ENCODE measurements at places on chromosomes 6 and 20. TPM values are rescaled to one million over a fixed set of nuclear protein-coding genes. Genes with fewer than 3 reads are reported as not detected.
A peak's percentile ranks its signal among the peaks of the same experiment; 100 is the strongest.

WFDC5 gene
- not detected for polyA plus RNA-seq

DDO gene
- polyA plus RNA-seq: 0.30 TPM

GRCh38 chr6:77371748-77372147 lies 91.5 kb downstream of the HTR1B start:
- H3K27me3 ChIP-seq: no peaks in the 10 kb centered on the region
- no peak overlapping the region for H3K27ac ChIP-seq
- DNase-seq: no peak
- no peak overlapping the region for H3K4me3 ChIP-seq

CDSN gene
- not detected for polyA plus RNA-seq

DNA sequence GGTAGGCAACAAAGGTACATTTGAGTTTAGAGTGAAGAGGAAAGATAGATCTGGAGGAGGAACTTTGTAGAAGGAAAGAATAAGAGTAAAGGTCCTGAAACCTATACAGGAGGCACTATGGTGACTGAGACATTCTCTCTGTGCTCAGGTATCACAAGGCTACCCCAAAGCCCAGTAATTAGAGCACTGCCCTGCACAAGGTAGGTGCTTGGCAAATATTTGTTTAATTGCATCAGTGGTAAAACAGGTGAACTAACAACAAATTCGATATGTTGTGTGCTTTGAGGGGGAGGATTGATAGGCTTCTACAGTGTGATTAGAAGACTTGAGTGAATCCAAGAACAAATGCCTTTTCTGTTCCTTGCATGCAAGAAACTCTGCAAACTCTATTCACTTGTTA lies 6.8 kb upstream of the TSHZ2 start:
- no peak overlapping the region for H3K27ac ChIP-seq
- no peaks in the 10 kb centered on the region for H3K4me1 ChIP-seq
- no peaks in the 10 kb centered on the region for H3K36me3 ChIP-seq
- H3K27me3 ChIP-seq: no peaks in the 10 kb centered on the region
- H3K4me3 ChIP-seq: no peak overlapping the region

CD93 gene
- 67.4 TPM for polyA plus RNA-seq

- H3K4me3 ChIP-seq: no peak overlapping the region
- H3K4me1 ChIP-seq: peaks cover 8% of the 10 kb centered on the region
- H3K36me3 ChIP-seq: no peaks in the 10 kb centered on the region
- H3K27me3 ChIP-seq: no peaks in the 10 kb centered on the region
- DNase-seq: peak; percentile 55
Measured at GRCh38 chr20:53826597-53827291, 233.1 kb upstream of the ZNF217 start.

DNA sequence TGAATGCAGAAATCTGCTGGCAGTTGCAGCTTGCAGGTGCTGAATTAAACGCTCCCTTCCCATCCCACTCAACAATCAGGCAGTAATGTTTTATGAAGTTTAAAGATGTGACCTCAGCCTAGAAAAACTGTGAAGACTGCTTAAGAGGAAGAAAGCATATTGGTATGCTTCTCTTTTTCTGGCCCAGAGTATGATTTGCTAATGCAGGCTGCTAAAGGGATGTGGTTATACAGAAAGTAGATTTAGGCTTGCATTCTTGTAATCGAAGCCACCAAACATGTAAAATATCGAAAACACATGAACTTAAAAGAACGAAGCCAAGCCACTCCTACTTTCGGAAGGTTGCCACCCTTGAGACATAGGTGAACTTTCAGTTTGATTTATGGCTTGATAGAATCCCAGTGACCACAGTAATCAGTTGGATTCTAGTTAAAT lies 40.7 kb downstream of the MAP3K5 start:
- no peak overlapping the region for H3K4me3 ChIP-seq
- no peaks in the 10 kb centered on the region for H3K27me3 ChIP-seq
- H3K27ac ChIP-seq: peak overlapping the region; percentile 48
- peaks cover 8% of the 10 kb centered on the region for H3K4me1 ChIP-seq
- H3K36me3 ChIP-seq: no peaks in the 10 kb centered on the region
- DNase-seq: peak; percentile 80

KCNB1 gene
- polyA plus RNA-seq: 6.1 TPM

GRCh38 chr6:151544453-151544852 lies 50.6 kb downstream of the CCDC170 start:
- H3K27me3 ChIP-seq: no peaks in the 10 kb centered on the region
- no peak for DNase-seq
- H3K36me3 ChIP-seq: no peaks in the 10 kb centered on the region
- H3K4me3 ChIP-seq: no peak overlapping the region
- H3K27ac ChIP-seq: no peak overlapping the region
- no peaks in the 10 kb centered on the region for H3K4me1 ChIP-seq

DNA sequence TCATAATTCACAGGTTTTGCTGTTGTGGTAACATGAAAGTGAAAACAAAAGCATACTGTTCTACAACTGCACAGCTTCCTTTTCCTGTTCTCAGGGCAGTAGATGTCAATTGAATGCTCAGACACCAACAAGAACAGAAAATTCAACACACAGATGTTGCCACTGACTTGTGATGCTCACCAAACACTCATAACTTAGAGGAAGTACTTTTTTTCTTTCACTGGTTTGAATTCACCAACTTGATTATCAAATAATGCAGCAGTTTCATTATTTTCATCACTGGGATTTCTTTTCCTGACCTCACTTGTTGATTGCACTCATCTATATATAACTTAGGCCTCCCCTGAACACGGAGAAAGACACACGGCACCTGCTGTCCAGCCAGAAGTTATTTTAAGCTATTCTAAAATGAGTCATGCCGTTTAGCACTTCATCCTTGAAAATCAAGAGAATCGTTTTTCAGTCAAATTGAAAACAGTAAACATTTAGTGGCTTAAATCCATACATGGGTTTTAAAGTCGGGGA lies 949 bp downstream of the TXLNB start:
- peaks cover 9% of the 10 kb centered on the region for H3K4me1 ChIP-seq
- DNase-seq: peak; percentile 89
- peak overlapping the region; percentile 40 for H3K4me3 ChIP-seq
- H3K36me3 ChIP-seq: peaks cover 9% of the 10 kb centered on the region

E2F1 gene
- 12.5 TPM for polyA plus RNA-seq

DNA sequence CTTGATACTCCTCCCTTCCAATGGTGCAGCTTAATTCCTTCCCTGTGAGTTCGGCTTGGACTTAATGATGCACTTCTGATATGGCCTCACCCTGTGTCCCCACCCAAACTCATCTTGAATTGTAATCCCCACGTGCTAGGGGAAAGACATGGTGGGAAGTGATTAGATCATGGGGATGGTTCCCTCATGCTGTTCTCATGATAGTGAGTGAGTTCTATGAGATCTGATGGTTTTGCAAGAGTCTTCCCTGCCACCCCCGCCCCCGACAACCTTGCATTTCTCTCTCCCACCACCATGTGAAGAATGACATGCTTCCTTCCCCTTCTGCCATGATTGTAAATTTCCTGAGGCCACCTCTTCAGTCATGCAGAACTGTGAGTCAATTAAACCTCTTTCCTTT lies 50.3 kb upstream of the HLA-G start:
- no peaks in the 10 kb centered on the region for H3K36me3 ChIP-seq
- H3K4me1 ChIP-seq: no peaks in the 10 kb centered on the region
- DNase-seq: no peak

ADGB gene
- polyA plus RNA-seq: 0.04 TPM

GRCh38 chr20:38062890-38063289 lies 29.3 kb downstream of the RPRD1B start:
- no peak overlapping the region for H3K4me3 ChIP-seq
- DNase-seq: no peak
- H3K36me3 ChIP-seq: peaks cover 69% of the 10 kb centered on the region
- H3K27me3 ChIP-seq: no peaks in the 10 kb centered on the region

- no peaks in the 10 kb centered on the region for H3K27me3 ChIP-seq
- peak overlapping the region; percentile 90 for H3K4me3 ChIP-seq
- H3K27ac ChIP-seq: peak overlapping the region; percentile 74
- DNase-seq: peak; percentile 72
Measured at GRCh38 chr6:52574709-52575501, 2.0 kb downstream of the TRAM2 start.

PGC gene
- not detected for polyA plus RNA-seq

- H3K27me3 ChIP-seq: no peaks in the 10 kb centered on the region
- no peak overlapping the region for H3K4me3 ChIP-seq
- H3K27ac ChIP-seq: no peak overlapping the region
- DNase-seq: no peak
- no peaks in the 10 kb centered on the region for H3K36me3 ChIP-seq
Measured at GRCh38 chr6:87421576-87421975, 13.8 kb downstream of the CFAP206 start.

FABP7 gene
- 1.4 TPM for polyA plus RNA-seq

DNA sequence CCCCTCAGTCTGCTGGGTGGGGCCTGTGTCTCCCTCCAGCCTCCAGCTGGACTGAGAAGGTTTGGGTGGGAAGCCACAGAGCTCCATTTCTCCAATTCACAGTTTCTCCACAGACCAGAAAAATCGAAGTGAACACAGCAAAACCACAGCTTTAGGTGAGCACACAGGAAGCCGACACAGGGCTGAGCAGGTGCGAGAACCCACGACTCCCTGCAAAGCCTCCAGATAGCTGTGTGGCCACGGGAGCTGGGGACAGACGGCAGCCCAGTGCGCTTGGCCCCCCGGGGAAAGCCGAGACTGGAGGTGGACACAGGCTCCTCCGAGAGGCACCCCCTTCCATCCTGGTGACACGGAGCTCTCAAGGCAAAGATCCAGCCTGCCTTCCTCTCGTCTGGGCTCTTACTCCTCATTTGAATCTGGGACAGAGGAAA lies 29.0 kb upstream of the MPC1 start:
- no peaks in the 10 kb centered on the region for H3K4me1 ChIP-seq
- no peak overlapping the region for H3K4me3 ChIP-seq
- H3K36me3 ChIP-seq: peaks cover 27% of the 10 kb centered on the region
- H3K27me3 ChIP-seq: no peaks in the 10 kb centered on the region
- no peak overlapping the region for H3K27ac ChIP-seq
- no peak for DNase-seq

PTCRA gene
- not detected for polyA plus RNA-seq

DNA sequence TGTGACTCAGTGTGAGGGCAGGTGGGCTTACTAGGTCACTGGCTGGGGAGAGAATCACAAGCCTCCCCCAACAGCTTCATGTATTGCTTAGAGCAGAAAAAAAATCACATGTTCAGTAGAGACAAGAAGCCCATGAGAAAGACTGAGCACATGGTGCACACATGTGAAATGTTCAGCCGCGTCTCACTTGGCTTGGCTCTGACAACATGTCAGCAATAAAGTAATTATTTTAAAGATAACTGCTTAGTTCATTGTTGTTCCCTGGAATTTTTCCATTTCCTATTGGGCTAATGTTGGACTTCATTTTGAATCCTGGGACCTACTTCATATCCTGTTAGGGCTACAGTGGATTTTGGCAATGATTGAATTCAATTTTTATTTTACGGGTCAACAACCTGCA lies 222.6 kb downstream of the C6orf118 start:
- no peak overlapping the region for H3K4me3 ChIP-seq
- H3K27ac ChIP-seq: no peak overlapping the region
- peaks cover 4% of the 10 kb centered on the region for H3K4me1 ChIP-seq
- H3K36me3 ChIP-seq: no peaks in the 10 kb centered on the region
- H3K27me3 ChIP-seq: no peaks in the 10 kb centered on the region
- peak; percentile 47 for DNase-seq

DNA sequence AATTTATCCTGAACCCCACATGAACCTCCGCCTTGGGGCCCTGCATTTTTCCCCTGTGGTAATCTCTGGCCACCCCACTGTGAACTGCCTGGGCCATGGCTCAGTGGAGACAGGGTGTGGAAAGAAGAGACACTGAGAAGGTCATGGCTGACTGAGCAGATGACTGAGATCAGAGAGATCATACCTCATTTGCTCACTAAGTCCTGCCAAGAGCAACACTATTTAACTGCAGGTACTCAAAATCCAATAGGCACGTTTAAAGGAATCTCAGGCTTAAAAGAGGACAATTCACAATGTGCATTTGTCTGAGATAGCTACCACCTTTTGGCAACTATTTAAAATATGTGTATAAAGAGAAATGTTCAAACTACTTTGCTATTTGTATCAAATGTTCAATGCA lies 305.0 kb downstream of the GMDS start:
- H3K36me3 ChIP-seq: no peaks in the 10 kb centered on the region
- DNase-seq: peak; percentile 9
- H3K27me3 ChIP-seq: no peaks in the 10 kb centered on the region
- H3K27ac ChIP-seq: no peak overlapping the region

DNA sequence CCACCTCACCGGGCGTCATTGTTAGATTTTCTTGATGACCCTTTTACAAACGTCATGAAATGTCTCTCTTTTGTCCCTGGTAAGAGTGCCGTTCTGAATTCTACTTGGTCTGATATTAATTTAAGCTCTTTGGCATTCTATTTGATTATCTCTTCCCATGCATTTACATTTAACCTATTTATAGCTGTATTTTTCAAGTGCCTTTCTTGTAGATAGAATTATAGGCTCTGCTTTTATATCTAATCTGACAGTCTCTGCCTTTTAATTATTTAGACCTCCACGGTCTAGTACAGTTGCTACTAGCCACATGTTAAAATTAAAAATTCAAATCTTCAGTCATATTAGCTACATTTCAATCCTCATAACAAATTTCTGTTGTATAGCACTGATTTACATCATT lies 12.6 kb downstream of the RAB22A start:
- H3K27me3 ChIP-seq: no peaks in the 10 kb centered on the region
- no peak overlapping the region for H3K27ac ChIP-seq
- H3K36me3 ChIP-seq: peaks cover 5% of the 10 kb centered on the region
- DNase-seq: no peak

DNA sequence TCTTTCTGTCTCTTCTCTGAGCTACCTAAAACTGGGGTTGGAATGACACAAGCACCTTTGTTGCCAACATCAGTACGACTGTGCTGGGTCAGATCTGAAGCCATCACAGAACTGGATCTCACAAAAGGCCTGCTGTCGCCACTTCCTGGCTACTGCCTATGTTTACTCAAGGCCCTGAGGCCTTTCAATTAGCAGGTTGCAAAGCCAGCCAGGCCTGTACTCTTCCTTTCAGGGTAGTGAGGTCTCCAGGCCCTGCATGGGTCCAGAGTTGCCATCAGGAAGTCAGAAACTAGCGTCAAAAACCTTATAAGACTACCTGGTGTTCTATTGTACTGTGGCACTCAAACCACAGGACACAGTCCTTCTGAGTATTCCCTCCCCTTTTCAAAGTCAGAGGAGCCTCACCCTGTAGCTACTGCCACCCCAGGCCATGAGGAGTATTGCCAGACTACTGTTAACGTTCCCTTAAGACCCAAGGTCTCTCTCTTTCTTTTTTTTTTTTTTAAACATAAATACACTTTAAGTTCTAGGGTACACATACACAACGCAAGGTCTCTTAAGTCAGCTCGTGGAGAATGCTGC lies 937.4 kb upstream of the GJE1 start:
- no peak overlapping the region for H3K27ac ChIP-seq
- no peaks in the 10 kb centered on the region for H3K27me3 ChIP-seq
- H3K36me3 ChIP-seq: no peaks in the 10 kb centered on the region
- no peak for DNase-seq
- no peaks in the 10 kb centered on the region for H3K4me1 ChIP-seq
- no peak overlapping the region for H3K4me3 ChIP-seq

GRCh38 chr6:165184192-165184979 lies 125.0 kb downstream of the C6orf118 start:
- H3K36me3 ChIP-seq: no peaks in the 10 kb centered on the region
- DNase-seq: no peak
- H3K4me3 ChIP-seq: no peak overlapping the region
- no peak overlapping the region for H3K27ac ChIP-seq

EPPIN gene
- not detected for polyA plus RNA-seq

MAPK13 gene
- polyA plus RNA-seq: 4.6 TPM

GRCh38 chr6:98323605-98324004 lies 510.8 kb upstream of the POU3F2 start:
- no peak for DNase-seq
- no peaks in the 10 kb centered on the region for H3K36me3 ChIP-seq
- no peak overlapping the region for H3K27ac ChIP-seq

PDE10A gene
- polyA plus RNA-seq: 7.5 TPM

CST3 gene
- 121 TPM for polyA plus RNA-seq

ALDH5A1 gene
- 9.4 TPM for polyA plus RNA-seq

Data from muscle of leg (tissue), 16 donors.